Ovary (tissue), 10 donors: ENCODE measurements at places on chromosomes 4 and X. TPM values are rescaled to one million over a fixed set of nuclear protein-coding genes. Genes with fewer than 3 reads are reported as not detected.

The TMEM35A gene
- polyA plus RNA-seq: 7.7 TPM

The SPANXA2 gene
- not detected for polyA plus RNA-seq

The NMU gene
- 0.28 TPM for polyA plus RNA-seq

The NEUROG2 gene
- not detected for polyA plus RNA-seq

The ZDHHC15 gene
- 2.0 TPM for polyA plus RNA-seq

The HSFX4 gene
- polyA plus RNA-seq: not detected

The CXCR3 gene
- not detected for polyA plus RNA-seq

The MAGIX gene
- 0.32 TPM for polyA plus RNA-seq

The AKAP4 gene
- not detected for polyA plus RNA-seq

GRCh38 chr4:182847576-182848450 is 69.4 kb downstream of the DCTD start:
- no peak for DNase-seq

DNA sequence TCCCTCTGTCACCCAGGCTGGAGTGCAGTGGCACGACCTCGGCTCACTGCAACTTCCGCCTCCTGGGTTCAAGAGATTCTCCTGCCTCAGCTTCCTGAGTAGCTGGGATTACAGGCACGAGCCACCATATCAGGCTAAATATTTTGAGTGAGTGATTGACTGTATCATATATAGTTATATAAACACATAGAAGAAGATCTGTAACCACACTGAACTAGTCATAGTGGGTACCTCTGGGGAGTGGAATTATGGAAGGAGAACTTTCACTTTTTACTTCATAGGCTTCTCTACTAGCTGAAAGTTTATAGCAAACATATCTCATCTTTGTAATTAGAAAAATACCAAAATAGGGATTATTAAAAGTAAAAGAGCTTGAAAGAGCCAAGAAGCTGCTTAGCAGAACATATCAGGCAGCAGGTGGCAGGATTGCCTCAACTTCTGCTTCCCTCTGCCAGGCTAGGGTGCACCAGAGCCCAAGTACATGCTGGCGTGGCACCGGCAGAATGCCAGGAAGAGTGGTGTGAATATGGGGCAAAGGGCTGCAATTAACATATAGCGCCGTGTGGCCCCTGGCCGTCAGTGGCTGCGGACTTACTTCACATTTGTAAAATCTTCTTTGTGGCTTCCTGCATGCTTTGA is 39.5 kb upstream of the CD40LG start:
- DNase-seq: peak; percentile 7

DNA sequence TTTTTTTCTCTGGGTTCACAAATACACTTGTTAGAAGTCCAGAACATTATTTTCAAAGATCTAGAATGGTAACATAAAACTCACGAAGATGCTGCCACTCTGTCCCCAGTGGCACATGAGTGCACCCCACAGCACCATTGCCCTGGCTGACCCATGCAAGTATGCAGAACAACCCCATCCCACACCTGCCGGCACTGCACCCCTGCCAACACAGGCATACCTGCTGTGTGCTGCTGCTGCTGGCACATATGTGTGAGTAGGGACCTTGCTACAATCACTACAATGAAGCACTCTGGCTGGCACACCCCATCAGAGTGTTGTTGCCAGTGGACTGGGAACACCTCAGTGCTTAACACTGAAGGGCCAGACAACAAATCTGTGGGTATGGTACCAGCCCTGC is 66.9 kb downstream of the CISD2 start:
- no peak for DNase-seq

GRCh38 chrX:21305799-21306336 is 68.3 kb upstream of the CNKSR2 start:
- no peak for DNase-seq

GRCh38 chr4:82787342-82787741 is 11.3 kb downstream of the SCD5 start:
- no peak for DNase-seq

DNA sequence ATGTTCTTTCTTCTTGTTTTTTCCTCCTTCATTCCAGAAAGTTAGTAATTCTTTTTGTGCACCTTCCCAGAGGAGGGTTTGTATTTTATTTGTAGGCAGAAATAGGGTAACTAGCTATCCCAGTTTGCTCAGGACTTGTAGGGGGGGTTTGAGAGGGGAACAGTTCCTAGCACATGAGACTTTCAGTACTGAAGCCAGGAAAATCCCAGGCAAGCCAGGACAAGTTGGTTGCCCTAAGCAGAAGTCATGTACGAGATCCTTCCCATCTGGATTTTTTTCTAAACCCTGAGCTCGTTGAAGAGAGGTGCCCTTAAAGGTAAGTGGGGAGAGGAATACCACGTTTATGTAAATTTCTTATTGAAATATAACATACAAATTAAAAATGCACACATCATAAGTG is 15.6 kb upstream of the TAB3 start:
- DNase-seq: no peak

DNA sequence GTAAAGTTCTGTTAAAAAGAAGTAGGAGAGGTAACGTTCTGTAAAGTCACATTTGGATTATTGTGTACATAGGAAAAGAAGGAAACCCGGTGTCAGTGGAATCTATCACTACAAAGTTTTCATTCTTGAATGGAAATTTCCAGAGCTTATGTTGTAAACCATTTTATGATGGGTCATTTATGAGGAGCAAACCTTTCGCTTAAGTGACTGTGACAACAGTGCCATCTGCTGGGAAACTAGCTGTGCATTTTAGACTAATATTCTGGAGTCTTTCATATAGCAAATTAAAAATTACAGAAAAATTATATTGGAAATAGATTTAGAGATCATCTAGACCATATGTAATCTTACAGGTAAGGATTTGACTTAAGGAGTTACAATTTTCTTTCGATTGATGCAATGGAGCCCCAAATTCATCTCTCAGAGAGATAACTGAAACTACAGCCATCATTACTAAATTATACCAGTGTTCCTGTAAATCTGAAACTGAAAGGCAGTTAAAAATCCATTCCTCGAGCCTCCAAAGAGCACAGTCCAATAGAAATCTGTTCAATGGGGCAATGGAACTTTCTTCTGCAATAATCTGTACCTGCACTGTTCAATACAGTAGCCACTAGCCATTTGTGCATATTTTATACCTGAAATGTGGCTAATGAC is 26.9 kb downstream of the ASB9 start:
- no peak for DNase-seq

DNA sequence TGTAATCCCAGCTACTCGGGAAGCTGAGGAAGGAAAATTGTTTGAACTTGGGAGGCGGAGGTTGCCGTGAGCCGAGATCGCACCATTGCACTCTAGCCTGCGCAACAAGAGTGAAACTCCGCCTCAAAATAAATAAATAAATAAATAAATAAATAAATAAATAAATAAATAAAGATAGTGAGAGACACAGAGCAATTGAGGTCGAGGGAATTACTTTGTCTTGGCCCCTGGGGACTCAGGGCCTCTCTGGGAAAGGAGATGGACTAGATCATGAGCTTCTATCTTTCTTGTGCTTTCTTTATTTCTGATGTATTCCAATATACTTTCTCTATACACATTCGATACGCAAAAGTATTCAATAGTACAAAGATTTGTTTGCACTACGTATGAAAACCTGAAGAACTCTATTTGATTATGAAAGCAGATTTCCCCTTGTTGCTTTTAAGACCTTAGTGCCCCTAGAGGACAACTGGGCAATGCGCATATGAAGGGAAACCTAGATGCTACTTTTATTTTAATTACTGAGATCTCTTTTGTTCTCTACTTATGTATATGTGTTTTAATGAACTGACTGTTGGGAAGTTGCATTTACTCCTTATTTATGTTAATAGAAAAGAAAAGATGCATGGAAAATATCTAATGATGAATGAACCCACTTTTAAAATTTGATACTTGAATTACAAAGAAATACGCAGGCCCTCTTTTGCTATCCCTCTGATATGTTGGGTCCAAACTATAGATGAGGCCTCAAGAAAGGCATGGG is 12.8 kb upstream of the ELOVL6 start:
- no peak for DNase-seq

DNA sequence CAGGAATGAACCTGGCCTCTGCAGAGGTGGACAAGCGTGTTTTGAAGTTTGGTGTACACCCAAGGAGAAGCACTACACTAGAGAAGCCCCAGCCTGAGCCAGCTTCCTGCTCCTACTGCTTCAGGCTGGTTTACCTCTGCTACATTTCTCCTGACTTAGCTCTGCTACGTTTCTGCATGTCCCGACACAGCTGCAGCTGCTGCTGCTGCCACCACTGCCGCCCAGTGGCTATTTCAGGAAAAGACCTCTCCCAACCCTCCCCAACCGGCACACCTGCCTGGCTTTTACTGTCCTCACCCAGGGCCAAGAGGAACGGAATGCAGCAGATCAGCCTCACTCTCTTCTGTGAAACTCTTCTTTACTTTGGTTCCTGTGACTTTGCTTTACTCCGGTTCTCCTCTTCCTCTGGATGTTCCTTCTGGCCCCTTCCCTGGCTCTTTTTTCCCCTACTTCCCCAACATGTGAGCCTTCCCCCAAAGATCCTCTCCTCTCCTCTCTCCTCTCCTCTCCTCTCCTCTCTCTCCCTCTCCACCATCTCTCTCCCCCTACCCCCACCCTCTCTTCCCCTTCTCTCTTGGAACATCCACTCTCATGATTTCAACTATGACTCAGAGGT is 3.1 kb upstream of the P2RY4 start:
- peak; percentile 62 for DNase-seq

DNA sequence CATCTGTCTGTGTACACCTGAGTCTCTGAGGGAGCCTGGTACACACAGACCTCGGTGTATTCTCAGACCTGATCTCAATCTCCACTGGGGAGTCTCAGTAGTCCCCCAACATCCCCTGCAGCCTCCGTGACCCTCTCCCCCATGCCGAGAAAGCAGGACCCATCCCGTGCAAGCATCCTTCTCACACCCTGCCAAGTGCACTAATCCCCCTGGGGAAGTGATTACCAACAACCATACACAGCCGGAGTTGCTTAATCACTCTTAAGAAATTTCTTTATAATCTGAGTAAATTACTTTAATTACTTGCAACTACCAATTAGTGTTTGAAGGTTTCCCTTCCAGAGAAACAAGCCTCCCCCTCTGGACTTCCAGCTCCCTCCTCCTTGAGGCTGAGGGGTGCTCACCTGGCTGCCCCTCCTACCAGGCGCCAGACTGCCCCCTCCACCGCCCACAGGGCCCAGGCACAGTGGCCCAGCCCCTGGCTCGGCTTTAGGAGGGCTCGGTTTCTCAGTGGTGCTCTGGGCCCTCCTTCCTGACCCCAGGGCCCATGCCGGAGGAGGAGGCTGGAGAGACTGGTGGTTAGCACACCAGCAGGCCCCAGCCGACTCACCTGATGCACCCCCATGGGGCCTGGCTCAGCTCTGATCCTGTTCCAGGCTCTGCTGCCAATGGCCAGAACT is 43.8 kb downstream of the PJA1 start:
- DNase-seq: no peak

DNA sequence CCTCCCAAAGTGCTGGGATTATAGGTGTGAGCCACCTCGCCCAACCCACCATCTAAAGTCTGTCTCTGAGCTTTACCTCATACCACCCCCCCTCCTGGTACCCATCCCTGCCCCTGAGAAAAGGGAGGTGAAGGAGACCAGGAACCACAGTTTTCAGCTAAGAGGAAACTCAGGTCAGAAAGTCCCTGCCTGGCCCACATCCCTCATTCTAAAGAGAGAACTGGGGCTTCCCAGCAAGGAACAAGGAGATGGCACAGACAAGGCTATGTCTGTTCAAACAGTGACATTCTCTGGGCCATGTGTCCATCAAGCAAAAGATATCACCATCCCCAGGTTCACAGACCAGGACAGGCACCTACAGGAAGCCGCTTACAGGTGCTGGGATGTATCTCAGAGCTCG is 15.8 kb upstream of the CSF2RA start:
- no peak for DNase-seq

DNA sequence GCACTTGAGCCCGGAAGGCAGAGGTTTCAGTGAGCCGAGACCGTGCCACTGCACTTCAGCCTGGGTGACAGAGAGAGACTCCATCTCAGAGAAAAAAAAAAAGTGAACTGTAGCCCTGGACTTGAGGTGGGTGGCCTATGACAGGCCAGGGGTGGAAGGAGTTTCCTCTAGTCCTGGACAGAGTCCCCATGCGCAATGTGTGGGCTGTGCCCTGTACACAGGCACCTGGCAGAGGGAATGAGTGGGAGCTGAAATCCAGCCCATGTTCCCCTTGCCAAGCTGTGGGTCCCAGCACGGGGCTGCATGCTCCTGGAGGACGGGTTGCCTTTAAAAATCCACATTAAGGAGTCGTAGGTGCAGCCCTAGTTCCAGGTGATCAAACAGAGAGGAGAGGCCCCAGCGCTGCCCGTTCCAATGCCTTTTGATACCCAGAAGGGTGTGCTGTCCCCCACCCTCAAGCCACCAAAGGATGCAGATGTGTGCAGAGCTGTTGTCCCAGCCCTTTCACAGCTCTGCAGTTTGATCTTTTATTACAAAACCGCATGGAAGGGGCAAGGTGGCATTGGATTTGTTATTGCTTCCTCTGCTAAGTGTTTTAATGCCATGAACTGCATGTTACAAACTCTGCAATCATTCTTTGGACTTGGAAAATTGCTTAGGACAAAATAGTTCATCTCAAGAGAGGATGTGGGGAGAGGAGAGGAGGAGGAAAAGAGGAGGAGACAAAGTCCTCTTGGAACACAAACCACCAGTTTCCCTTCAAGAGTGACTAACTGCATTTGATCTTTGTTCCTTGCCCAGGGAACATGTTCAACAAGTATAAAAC is 38.0 kb upstream of the PDK3 start:
- DNase-seq: peak; percentile 22

DNA sequence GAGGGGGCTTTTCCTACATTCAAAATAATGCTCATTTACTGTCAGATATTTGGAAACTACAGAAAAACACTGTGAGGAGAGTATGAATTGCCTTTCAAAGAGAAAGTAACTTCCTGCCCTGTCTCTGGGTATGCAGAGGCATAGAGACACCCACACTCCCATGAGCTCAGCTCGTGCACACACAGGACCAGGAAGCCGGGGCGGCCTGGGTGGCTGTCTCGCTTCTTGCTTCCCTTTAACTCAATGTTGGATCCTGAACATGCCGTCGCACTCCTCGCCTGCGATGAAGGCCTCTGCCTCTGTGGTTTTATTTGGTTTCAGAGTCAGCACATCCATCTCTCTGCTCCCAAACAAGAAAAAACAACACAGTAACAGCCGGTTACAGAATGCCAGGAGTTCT is 40.1 kb upstream of the GPR78 start:
- no peak for DNase-seq

GRCh38 chr4:106473515-106473914 is 104.9 kb upstream of the GIMD1 start:
- no peak for DNase-seq
